ENCODE measurements at places on chromosomes 5 and 9. TPM values are rescaled to one million over a fixed set of nuclear protein-coding genes. Genes with fewer than 3 reads are reported as not detected.

DNA sequence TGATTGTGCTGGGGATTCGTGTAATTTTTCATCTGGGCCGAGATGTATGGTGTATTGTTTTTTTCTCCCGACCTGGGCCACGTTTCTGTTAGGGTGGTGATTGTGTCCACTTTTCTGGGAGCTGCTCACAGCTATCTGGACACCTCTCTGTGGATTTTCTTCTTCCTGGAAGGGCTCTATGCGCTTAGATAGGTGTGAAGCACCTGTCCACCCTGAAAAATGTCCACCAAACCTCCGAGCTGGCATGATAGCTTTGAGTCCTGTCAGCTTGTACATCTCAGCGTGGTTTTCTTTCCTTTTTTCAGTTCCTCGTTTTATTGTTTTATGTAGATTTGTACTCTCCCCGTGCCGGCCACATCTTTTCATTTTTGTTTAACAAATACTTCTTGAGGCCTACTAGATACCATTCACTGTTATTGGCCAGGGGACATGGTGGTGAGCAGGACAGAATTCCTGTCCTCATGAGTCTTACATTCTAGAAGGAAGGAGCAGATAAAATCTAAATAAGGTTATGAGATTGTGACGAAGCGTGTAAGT is 1.1 kb downstream of the UGCG start:
- peaks cover 86% of the 10 kb centered on the region for H3K4me1 ChIP-seq
- peak overlapping the region; percentile 77 for H3K4me3 ChIP-seq
- no peaks in the 10 kb centered on the region for H3K27me3 ChIP-seq
- peak; percentile 23 for DNase-seq

The SPATA31D1 gene
- not detected for total RNA-seq

The MFAP3 gene
- 18.5 TPM for total RNA-seq

DNA sequence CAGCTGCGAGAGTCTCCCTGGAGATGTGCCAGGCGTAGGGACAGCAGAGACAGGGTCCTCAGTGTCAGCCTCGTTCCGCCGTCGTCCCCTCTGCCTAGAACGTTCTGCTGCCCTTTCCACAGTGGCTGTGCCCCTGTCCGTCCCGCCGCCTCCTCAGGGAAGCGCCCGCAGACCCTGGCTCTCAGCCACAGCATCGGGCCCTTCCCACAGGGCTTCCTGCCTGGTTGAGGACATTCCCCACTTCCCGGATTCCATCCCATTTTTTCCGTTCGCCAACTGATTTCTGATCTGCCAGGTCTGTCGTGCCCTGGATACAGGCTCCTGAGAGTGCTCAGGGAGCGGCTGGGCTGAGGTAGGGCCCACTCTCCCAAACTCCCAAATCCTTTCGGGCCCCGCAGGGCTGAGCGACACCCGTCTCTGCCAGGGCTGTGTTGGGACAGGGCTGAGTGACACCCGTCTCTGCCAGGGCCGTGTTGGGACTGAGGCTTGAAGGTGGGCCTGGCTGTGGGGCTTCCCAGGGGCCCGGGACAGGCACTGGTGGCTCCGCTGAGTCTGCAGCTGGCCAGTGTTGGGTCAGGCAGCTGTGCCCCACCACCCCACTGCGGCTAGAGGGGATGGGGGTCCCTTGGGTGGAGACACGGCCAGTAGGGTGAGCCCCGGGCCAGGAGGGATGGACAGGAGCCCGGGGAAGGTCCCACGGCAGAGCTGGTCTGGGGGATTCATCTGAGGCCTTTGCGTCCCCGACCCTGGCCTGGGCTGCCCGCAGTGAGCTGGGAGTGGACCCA is 15.9 kb downstream of the DNLZ start:
- H3K27me3 ChIP-seq, result no peaks in the 10 kb centered on the region
- no peak overlapping the region for H3K27ac ChIP-seq
- no peak overlapping the region for H3K4me3 ChIP-seq
- DNase-seq, result no peak
- peaks cover 15% of the 10 kb centered on the region for H3K4me1 ChIP-seq

- peaks cover 34% of the 10 kb centered on the region for H3K4me1 ChIP-seq
- H3K27ac ChIP-seq, result no peak overlapping the region
- H3K36me3 ChIP-seq, result no peaks in the 10 kb centered on the region
- H3K27me3 ChIP-seq, result no peaks in the 10 kb centered on the region
- H3K4me3 ChIP-seq, result no peak overlapping the region
Observed at GRCh38 chr9:131704141-131704983, 35.5 kb downstream of the RAPGEF1 start.

GRCh38 chr5:91141642-91142041 is 241.5 kb downstream of the ARRDC3 start:
- H3K4me3 ChIP-seq, result no peak overlapping the region
- H3K4me1 ChIP-seq, result no peaks in the 10 kb centered on the region
- no peak for DNase-seq
- H3K36me3 ChIP-seq, result no peaks in the 10 kb centered on the region

- H3K4me3 ChIP-seq, result no peak overlapping the region
- no peaks in the 10 kb centered on the region for H3K4me1 ChIP-seq
- no peaks in the 10 kb centered on the region for H3K27me3 ChIP-seq
- no peak overlapping the region for H3K27ac ChIP-seq
Observed at GRCh38 chr5:59615272-59615671, 278.3 kb downstream of the PDE4D start.

DNA sequence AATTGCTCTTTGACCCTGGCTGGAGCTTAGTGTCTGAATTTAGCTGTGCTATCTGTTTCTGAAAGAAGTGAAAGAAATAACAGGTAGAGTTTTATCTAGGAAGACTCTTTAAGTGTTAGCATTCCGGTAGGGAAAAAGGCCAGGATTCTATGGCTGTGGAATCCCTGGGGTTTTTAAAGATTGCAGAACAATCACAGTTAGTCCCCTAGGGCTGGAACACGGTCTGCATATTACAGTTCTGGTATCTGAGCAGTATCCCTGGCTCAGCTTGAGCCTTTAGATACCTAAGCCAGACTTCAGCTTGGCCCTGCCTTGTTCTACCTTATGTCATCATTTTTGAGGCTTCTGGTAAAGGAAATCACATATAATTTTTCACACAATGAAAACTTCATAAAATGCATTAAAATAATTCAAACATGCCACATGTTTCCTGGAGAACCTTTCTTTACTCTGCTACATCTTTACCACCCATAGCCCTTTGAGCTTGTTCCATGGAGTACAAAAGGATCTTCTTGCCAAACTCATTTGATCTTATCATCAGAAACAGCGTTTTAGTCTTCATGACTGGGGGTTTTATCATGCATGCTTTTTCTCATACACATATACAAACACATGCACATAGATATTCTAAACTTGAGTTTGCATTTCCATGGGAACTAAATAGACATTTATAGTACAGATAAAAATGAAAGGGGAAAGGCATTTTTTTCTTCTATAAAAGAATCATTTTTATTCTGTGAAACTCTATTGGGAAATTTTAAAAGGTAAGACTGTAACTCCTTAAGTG is 410.8 kb downstream of the CETN3 start:
- H3K36me3 ChIP-seq, result no peaks in the 10 kb centered on the region
- DNase-seq, result no peak
- H3K4me1 ChIP-seq, result no peaks in the 10 kb centered on the region
- no peak overlapping the region for H3K4me3 ChIP-seq
- H3K27me3 ChIP-seq, result no peaks in the 10 kb centered on the region

Measured in HCT116 (cell line).